ENCODE measurements at places on chromosomes 6 and 20. TPM values are rescaled to one million over a fixed set of nuclear protein-coding genes. Genes with fewer than 3 reads are reported as not detected.

IMPG1 gene
- total RNA-seq: not detected

EPPIN gene
- not detected for total RNA-seq

UNC93A gene
- not detected for total RNA-seq

ADGRB3 gene
- 1.3 TPM for total RNA-seq

GMPR gene
- total RNA-seq: 70.1 TPM

NFS1 gene
- total RNA-seq: 24.6 TPM

ANKRD66 gene
- total RNA-seq: not detected

AARS2 gene
- 7.4 TPM for total RNA-seq

RTN4IP1 gene
- 11.9 TPM for total RNA-seq

GGTLC1 gene
- total RNA-seq: not detected

ULBP1 gene
- total RNA-seq: 0.11 TPM

ATP5F1E gene
- 41.3 TPM for total RNA-seq

PACRG gene
- 2.8 TPM for total RNA-seq

PPIL6 gene
- 6.9 TPM for total RNA-seq

SLC23A2 gene
- 10.8 TPM for total RNA-seq

PSMF1 gene
- total RNA-seq: 116 TPM

SMLR1 gene
- not detected for total RNA-seq

ROS1 gene
- total RNA-seq: not detected

BPIFA3 gene
- not detected for total RNA-seq

HLA-DRA gene
- 57.5 TPM for total RNA-seq

COL11A2 gene
- total RNA-seq: 1.5 TPM
